ENCODE measurements at places on chromosomes 5 and 9.

DNA sequence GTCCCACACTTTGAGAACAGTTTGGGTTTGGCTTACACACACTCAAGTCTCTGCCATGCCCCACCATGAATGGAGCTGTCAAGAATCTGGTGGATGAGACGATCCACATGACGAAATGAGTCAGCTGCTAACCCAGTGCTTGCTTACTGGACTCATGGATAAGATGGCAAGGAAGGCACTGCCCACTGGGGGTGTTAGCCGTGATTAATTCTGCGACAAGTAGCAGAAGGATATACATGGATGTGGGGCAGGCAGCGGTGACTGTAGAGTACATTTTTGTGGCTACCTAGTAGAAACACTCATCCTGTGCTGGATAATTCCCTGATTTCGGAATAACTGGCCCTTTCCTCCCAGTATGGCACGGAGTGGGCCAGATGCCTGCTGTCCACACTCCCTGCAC lies 77.5 kb downstream of the SPATA31C2 start:
- no peak overlapping the region for H3K27ac ChIP-seq
- H3K36me3 ChIP-seq, result no peaks in the 10 kb centered on the region
- no peaks in the 10 kb centered on the region for H3K4me1 ChIP-seq
- no peaks in the 10 kb centered on the region for H3K27me3 ChIP-seq
- no peak for DNase-seq

- no peak overlapping the region for H3K4me3 ChIP-seq
- no peaks in the 10 kb centered on the region for H3K27me3 ChIP-seq
- no peak overlapping the region for H3K27ac ChIP-seq
Measured at GRCh38 chr5:80083101-80083890, 48.1 kb downstream of the THBS4 start.

DNA sequence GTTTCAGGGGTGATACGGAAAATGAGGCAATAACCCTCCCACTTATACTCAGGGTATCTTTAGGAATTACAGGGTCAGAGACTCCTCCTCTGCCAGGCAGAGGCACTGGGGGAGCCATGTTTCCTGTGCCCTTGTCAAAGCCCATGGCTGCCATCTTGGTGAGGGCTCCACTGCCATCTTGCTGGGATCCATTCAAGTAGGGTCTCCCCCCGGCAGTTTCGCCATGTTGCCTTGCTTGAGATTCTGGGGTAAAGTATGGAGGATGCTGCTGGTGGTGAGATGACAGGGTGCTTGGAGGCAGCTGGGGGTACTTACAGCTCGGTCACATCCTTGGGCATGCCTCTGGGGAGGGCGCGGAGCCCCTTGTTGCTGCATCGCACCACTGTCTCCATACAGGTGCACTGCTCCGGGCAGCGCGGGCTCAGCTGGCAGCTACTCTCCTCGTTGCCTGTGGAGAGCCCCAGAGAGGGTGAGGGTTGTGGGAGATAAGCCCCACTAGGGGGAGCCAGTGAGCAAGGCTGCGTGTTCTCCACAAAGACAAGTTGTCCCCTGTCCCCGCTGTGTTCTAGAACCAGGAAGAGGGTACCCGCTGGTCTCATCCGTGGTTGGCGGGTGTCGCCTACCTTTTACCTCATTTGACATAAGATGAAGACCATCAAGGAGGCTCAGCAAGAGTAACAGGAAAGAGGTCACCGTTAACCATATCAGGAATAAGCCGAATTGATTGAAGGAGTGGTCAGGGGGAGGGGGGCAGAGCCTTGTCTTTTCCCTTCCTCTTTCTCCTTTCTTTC lies 169.0 kb upstream of the PANK3 start:
- peak; percentile 90 for DNase-seq
- no peak overlapping the region for H3K27ac ChIP-seq
- peaks cover 3% of the 10 kb centered on the region for H3K4me1 ChIP-seq
- H3K27me3 ChIP-seq, result no peaks in the 10 kb centered on the region

DNA sequence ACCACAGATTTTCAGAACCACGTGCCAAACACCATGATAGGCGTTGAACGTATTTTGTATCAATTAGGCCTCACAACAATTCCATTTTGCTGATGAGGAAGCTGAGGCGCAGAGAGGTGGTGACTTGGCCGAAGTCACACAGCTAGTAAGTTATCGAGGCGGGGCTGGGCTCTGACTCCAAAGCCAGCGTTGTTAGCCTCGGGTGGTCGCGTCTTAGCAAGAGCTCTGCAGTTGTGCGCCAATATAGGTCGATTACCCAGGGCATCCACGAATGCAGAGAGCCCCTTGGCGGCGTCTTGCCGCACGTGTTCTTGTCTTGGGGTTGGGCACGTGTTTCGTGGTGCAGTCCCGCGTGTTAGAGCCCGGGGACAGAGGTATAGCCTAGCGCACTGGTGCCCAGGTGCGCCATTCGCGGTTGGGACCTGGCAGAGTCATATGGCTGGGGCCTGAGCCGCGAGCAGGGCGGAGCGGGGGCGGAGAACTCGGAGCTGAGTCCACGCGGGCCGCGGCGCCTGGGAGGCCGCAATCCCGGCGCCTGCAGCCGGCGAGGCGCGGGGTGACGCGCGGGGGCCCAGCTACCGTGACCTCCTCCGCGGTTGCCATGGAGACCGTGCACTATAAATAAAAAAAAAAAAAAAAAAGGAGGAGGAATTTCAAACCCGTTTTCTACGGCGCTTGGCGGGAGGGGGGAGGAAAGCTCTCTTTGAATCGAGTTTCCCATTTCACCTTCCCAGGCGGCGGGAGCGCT lies 62.3 kb downstream of the CXXC5 start:
- no peaks in the 10 kb centered on the region for H3K36me3 ChIP-seq
- DNase-seq, result no peak
- H3K4me3 ChIP-seq, result peak overlapping the region; percentile 61
- no peaks in the 10 kb centered on the region for H3K27me3 ChIP-seq

DNA sequence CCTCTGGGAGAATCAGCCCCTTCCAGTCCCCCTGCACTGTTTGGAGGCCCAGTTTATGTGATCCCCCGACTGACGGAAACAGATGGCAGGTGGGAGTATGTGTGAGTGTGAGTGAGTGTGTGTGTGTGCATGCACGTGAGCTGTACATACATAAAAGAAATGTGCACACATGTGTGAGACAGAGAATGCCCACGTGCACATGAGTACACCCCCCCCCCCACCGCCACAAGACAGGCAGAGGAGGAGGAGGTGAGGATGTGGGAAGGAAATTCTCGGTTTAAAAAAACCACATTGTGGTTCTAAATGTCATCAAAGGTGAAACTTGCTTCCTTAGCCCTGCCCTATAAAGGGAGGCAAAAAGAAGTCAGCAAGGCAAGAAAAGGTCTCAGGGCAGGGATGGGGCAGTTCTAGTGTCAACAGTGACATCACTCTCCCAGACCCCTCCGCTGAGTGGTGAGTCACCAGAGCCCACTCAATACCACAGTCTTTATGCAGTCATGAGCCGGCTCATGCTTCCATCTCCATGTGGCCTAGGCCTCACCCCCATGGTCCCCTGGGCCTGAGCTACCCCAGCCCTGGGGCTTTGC lies 79.2 kb upstream of the HSPA9 start:
- no peak for DNase-seq
- H3K36me3 ChIP-seq, result no peaks in the 10 kb centered on the region
- H3K4me3 ChIP-seq, result no peak overlapping the region
- H3K27ac ChIP-seq, result no peak overlapping the region
- no peaks in the 10 kb centered on the region for H3K27me3 ChIP-seq
- peaks cover 35% of the 10 kb centered on the region for H3K4me1 ChIP-seq

DNA sequence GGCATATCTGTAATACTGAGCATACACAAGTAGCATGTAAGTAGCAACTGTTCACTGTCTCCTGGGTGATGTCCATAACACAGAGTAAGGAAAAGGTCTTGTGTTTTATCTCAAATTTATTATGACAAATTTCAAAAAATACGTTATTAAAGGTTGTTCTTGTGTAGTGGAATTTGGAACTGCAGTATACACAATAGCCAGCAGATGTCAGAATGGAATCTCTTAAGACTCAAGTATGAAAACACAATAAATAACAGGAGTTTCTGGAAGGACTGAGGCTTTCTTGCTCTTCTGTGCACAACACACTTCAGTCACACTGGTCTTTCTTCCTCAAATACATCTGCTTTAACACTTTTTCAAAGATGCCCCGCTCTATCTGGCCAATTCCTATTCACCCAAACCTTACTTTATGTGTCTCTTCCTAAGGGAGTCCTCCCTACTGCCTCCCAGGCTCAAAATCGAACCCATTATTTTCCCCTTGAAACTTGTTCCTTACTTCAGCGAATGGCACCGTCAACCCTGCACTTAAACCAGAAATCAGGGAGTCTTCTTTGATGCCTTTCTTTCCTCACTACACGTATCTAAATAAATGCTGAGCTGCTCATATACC lies 6.5 kb upstream of the FBXO10 start:
- H3K27me3 ChIP-seq, result no peaks in the 10 kb centered on the region
- peaks cover 44% of the 10 kb centered on the region for H3K4me1 ChIP-seq
- H3K36me3 ChIP-seq, result peaks cover 55% of the 10 kb centered on the region
- no peak overlapping the region for H3K27ac ChIP-seq

- no peak overlapping the region for H3K27ac ChIP-seq
- no peak for DNase-seq
- no peaks in the 10 kb centered on the region for H3K4me1 ChIP-seq
- H3K27me3 ChIP-seq, result no peaks in the 10 kb centered on the region
- H3K4me3 ChIP-seq, result no peak overlapping the region
Measured at GRCh38 chr5:117776977-117777376, 1202.4 kb upstream of the SEMA6A start.

GRCh38 chr5:8295141-8295540 lies 426.2 kb downstream of the MTRR start:
- H3K27ac ChIP-seq, result no peak overlapping the region
- no peaks in the 10 kb centered on the region for H3K4me1 ChIP-seq
- H3K4me3 ChIP-seq, result no peak overlapping the region
- no peaks in the 10 kb centered on the region for H3K27me3 ChIP-seq
- no peak for DNase-seq

DNA sequence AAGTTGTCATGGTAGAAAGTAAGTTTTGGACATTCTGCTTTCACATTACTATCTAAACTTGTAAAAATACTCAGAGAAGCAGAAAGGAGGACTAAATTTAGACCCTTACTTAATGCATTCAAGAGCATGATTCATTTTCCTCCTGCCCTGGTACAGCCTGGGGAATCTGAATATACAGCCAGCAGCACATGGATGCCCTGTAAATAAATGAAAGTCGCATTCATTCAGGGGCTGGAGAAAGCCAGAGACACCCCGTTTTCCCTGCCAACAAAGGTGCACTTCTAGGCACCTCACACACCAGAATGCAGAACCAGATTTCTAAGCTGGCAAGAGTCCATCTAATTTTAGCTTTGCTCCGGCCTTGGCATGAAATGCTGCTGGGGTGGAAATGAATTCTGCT lies 172.7 kb upstream of the KLF9 start:
- H3K27me3 ChIP-seq, result 0 out of 2 replicates have a peak, but pooled peaks cover 3% of the 10 kb centered on the region
- H3K4me3 ChIP-seq, result no peak overlapping the region
- DNase-seq, result no peak
- H3K4me1 ChIP-seq, result no peaks in the 10 kb centered on the region
- no peaks in the 10 kb centered on the region for H3K36me3 ChIP-seq

- DNase-seq, result no peak
- H3K36me3 ChIP-seq, result no peaks in the 10 kb centered on the region
- H3K27me3 ChIP-seq, result no peaks in the 10 kb centered on the region
- no peaks in the 10 kb centered on the region for H3K4me1 ChIP-seq
- H3K27ac ChIP-seq, result no peak overlapping the region
Measured at GRCh38 chr9:22683700-22684075, 237.1 kb downstream of the DMRTA1 start.

GRCh38 chr9:18398038-18398437 lies 75.9 kb upstream of the ADAMTSL1 start:
- no peaks in the 10 kb centered on the region for H3K27me3 ChIP-seq
- H3K4me1 ChIP-seq, result peaks cover 3% of the 10 kb centered on the region
- no peak for DNase-seq
- no peak overlapping the region for H3K27ac ChIP-seq
- H3K36me3 ChIP-seq, result no peaks in the 10 kb centered on the region

- H3K36me3 ChIP-seq, result no peaks in the 10 kb centered on the region
- H3K4me3 ChIP-seq, result no peak overlapping the region
- DNase-seq, result no peak
- no peaks in the 10 kb centered on the region for H3K27me3 ChIP-seq
- no peak overlapping the region for H3K27ac ChIP-seq
Measured at GRCh38 chr9:116155698-116156039, 2.1 kb downstream of the PAPPA start.

DNA sequence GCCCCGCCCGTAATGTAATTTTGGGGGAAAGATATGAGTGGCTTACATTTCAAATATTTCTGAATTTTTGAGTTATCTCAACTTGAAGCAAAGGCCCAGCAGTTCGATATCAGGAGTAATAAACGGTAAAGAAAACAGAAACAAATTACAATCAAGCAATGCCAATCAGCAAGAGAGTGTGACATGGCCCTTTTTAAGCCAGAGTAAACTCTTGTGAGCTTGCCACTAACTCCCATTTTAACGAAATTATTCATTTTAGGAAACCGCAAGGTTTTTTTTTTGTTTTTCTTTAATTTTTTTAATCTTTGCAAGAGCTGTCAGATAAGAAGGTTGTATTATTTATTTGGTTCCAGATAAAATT lies 17.6 kb upstream of the CDK7 start:
- peak overlapping the region; percentile 53 for H3K27ac ChIP-seq
- peaks cover 25% of the 10 kb centered on the region for H3K4me1 ChIP-seq
- peaks cover 7% of the 10 kb centered on the region for H3K36me3 ChIP-seq
- H3K27me3 ChIP-seq, result no peaks in the 10 kb centered on the region
- no peak for DNase-seq

DNA sequence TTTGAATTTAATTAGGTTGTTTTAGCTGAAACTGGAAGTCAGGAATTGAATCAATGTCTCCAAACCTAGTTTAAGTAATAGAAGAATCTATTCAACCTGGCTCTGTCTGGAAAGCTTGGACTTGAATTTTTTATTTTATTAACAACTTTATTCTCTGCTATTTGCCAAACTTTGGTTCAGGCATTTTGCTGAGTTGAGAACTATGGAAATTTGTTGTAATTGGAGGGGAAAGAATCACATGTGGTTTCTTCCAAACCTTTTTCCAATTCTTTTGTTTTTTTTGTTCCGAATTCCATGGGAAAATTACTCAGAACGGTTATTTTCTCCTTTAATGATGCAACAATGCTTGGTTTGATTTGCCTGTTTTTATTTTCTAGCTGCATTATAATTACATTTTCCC lies 98.2 kb upstream of the RPS23 start:
- no peak overlapping the region for H3K27ac ChIP-seq
- H3K36me3 ChIP-seq, result no peaks in the 10 kb centered on the region
- DNase-seq, result no peak
- no peaks in the 10 kb centered on the region for H3K4me1 ChIP-seq
- no peaks in the 10 kb centered on the region for H3K27me3 ChIP-seq
- no peak overlapping the region for H3K4me3 ChIP-seq

Measured in Karpas-422 (cell line).